Fibroblast of skin of right biceps (primary cell): ENCODE measurements at places on chromosomes 6 and 20.

DNA sequence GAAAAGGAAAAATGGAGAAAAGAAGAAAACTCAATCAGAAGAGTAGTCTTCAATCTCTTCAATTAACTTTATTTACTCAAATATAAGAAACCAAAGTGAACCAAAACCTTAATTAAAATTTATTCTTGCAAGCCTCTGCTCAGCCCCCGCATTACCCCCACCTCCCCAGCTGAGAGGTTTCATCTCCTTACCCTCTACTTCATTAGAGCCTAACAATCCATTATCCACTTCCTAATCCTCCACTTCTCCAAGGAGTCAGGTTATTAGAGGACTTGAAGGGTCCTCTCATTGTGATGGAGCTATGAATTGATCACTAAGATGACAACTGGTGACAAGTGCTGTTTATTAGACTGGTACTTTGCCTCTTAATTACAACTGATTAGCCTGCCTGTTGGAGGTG, 956.5 kb downstream of the TFAP2A start:
- no peak for DNase-seq

DNA sequence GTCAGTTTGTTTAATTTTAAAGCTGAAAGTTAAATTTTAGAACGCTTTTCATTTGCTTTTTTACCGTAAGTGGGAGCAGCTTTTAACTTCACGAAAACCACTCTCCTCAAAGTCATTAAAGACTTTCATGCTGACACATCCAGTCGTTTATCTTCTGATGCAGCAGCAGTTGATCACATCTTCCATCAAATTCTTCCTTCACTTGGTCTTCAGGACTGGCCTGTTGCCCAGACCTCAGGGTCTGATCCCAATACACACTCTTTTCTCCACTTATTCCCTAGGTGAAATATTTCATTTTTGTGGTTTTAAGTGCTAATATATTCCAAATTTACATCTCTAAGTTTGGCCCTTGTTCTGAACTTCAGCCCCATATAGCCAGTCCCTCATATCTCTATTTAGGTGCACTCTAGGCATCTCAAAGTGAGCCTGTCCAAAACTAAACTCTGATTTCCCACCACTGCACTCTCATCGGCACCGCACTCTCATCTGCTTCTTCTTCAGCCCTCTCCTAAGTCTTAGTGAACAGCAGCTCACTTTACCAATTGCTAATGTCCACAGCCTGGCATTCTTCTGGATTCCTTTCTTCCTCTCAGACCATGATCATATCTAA, 20.4 kb downstream of the AFDN start:
- DNase-seq, result peak; percentile 89

- DNase-seq, result no peak
Observed at GRCh38 chr20:12093057-12093796, 175.5 kb downstream of the BTBD3 start.

GRCh38 chr20:17893445-17893844, 75.1 kb downstream of the SNX5 start:
- no peak for DNase-seq

- no peak for DNase-seq
Observed at GRCh38 chr6:86859513-86859912, 77.8 kb upstream of the HTR1E start.

DNA sequence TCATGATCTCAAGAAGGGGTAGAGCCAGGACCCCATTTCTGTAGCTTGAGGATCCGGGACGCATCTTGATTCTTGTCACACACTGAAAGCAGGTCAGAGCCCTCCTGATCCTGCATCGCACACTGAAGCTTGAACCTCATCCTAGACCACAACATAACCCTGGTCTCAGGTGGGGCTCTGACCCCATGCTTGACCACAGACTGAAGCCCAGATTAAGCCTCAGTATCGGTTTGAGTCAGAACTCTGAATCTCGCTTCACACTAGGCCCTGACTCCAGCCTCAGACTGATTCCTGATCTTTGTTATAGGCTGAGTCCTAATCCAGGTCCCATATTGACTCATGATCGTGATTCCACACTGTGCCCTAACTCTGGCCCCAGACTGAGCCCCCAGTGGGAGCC, 8.5 kb upstream of the RSPO4 start:
- no peak for DNase-seq

DNA sequence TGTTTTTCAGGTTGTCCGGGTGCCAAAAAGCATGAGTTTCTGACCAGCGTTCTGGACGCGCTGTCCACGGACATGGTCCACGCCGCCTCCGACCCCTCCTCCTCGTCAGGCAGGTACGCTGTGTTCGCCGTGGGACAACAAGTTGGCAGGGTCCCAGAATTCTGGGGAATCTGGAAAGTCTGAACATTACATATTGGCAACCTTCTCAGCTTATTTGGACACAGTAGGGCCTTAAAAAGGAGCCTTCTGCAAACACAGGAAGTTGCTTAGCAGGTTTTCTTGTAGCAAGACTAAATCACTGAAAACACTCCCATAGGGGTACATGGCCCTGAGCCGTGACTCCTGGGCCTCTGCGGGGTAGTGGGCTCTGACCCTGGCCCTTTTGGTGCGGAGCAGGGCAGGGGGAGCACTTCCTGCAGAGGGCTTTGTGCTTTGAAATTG, 209.7 kb downstream of the SMOC2 start:
- no peak for DNase-seq

- DNase-seq, result no peak
Observed at GRCh38 chr6:85496009-85496579, 46.2 kb downstream of the NT5E start.

- DNase-seq, result no peak
Observed at GRCh38 chr20:52411611-52412010, 220.0 kb upstream of the ZFP64 start.

- no peak for DNase-seq
Observed at GRCh38 chr20:37401282-37401929, 55.5 kb downstream of the SRC start.

DNA sequence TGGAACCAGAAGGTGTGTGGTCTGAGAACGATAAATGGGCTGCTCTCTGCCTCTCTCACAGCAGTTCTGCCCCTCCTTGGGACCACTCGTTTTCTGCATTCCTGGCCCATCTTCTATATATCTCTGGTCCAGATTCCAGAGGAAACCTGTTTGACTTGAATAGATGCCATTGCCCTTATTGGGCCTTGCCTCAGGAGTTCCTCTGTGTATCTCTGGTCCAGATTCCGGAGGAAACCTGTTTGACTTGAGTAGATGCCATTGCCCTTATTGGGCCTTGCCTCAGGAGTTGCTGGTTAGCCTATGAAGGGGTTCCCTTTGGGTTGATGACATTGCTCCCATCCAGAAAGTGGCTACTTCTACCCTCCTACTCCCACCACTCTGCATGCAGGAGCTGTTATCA, 189.4 kb downstream of the SLC16A10 start:
- no peak for DNase-seq

DNA sequence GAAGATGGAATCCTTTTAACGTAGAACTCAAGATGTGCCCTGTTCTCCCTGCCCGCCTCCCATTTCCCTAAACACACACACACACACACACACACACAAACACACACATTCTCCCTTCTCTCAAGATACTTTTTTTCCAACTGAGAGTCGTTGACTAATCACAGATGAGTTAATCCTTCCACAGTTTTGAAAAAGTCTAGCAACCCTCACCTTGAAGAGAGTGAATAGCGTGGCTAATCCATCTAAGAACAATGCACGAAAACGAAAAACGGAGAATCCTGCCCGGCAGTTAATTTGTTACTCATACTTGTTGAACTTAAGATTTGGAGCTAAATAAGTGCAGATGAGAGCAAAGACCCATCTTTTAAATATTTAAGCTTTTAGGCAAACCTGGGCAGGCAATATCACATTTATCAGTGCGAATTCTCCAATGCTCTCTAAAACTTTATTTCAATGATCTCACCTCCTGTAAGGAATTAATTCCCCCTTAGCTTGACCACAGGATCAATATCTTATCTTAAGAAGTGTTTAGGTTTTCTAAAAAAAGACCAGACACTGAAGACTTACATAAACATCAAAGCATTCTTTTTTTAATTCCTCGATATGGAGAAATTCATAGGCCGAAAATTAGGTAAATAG, 1.1 kb downstream of the AGPAT4 start:
- peak; percentile 59 for DNase-seq

DNA sequence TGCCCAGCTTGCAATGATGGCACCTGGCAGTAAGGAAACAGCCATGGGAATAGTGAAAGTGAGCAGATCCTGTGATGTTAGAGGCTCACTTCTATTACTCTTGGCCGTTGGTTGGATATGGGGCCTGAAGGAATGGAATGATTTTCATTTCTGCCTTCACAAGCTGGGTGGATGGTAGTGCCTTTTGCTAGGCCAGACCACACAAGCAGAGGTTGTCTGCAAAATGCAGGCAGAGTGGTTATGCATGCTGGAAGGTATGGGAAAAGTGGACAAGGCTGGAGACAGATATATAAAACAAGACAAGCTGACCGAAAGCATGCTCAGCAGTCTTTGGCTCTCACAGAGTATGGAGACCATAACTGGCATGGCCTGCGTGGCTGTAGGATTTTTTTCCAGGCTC, 50.7 kb upstream of the ERVFRD-1 start:
- no peak for DNase-seq

DNA sequence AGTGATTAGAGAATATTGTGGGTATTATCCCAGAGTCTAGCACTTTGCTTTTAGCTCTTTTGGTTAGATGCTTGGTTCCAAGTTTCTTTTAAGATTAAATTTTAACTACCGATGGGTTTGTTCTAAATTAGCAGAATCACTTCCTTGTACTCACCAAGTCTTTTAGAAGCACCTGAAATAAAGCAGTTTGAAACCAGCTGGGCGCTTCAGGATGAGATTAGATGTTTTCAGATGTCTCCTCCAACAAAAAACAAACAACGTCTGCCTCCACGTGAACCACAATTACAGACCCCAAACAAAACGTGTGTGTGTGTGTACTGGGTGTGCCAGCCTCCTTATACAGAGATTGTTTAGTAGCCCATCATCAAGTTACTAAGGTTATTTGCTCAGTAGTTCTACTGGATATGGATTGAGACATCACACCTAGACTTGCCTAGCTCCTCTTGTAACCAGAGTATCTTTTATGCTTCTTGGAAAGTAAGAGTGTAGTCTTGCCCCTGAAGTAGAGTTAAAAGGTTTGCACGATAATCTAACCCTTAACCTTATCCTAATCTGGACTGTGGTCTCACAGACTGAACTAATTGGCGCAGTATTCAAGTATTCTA, 2.3 kb downstream of the DSTN start:
- DNase-seq, result no peak

GRCh38 chr6:15148356-15148946, 97.4 kb upstream of the JARID2 start:
- peak; percentile 76 for DNase-seq

GRCh38 chr6:15949982-15950381, 178.9 kb upstream of the MYLIP start:
- no peak for DNase-seq

DNA sequence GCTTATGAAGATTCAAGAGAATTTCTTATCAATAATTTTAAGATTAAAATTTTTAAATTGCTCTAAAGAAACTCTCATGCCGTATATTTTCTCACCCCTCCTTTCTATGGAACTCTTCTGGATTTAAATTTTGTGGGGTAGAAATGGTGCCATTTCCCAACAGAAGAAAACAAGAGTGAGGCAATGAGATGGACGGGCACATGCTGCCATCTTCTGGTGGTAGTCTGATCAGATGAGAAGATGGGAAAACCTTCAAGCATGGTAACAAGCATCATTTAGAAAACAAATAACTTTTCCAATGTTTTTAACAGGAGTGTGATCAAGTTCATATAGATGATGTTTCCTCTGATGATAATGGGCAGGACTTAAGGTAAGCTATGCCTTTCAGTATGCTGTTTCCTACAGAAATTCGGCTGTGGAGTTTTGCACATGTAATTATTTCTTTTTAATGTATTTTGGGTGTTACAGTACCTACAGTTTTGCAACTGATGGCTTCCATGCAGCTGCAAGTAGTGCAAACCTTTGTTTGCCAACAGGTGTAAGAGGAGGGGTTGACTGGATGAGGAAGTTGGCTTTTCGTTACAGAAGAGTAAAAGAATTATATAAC, 271.4 kb downstream of the EYA4 start:
- peak; percentile 41 for DNase-seq

GRCh38 chr6:150276168-150276936, 92.5 kb upstream of the IYD start:
- no peak for DNase-seq

DNA sequence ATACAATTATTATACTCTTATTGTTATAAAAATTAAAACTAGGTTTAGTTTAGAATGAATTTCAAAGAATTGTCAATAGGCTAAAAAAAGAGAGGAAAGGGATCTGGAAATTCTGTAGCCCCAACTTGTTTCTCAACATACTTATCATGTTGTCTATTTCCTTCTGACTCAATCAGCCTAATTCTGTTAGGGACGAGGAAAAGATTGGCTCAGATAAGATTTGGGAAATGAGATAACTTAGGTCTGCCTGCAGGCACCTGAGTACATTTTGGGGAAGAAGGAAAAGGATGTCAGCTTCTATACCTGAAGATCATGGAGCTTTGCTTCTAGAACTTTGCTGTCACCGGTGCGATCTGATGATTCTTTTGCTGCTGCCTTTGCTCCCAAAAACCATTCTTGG, 238.8 kb downstream of the SYNE1 start:
- DNase-seq, result no peak

GRCh38 chr6:63307581-63308246, 12.1 kb downstream of the LGSN start:
- DNase-seq, result peak; percentile 48

GRCh38 chr6:127464881-127465459, 5.8 kb upstream of the KIAA0408 start:
- peak; percentile 67 for DNase-seq

DNA sequence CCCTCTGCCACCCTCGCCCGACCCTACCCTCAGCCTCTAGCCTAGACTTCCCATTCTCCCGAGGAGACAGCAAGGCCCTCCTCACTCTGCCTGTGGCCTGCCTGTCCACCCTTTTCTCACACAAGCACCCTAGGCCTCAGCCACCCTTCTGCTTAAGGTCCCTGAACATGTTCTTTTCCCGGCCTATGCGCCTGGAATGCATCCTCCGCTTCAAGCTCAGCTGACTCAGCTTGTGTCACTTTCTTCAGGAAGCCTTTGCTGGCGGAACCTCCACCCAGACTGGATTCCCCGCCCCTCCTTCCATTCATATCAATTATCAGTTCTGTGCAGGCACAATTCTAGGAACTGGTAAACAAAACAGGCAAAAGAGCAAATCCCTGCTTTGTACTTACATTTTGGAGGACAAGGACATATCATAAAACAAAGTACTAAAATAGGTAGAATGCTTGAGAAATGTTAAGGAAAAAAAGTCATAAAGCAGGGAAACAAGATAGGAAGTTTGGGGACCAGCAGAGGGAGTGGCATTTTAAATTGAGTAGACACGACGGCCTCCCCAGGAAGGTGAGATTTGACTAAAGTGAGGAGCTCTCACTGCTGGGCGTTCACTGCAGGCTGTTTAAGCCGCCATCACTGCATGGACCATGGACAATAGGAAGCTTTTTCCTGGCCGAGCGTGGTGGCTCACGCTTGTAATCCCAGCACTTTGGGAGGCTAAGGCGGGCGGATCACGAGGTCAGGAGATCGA, 17.9 kb upstream of the SNHG17 start:
- DNase-seq, result peak; percentile 75

DNA sequence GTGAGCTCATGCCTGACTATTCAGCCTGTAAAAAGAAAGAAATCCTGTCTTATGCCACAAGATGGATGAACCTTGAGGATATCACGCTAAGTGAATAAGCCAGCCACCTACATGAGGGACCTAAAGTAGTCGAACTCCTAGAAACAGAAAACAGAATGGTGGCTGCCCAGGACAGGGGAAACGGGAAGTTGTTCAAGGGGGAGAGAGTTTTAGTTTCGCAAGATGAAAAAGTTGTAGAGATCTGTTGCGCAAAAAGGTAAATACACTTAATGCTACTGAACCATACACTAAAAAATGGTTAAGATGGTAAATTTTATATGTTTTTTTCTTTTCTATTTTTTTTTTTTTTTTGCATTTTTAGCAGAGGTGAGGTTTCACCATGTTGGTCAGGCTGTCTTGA, 74.1 kb upstream of the RALY start:
- no peak for DNase-seq
